Iris pigment epithelial cell (primary cell): ENCODE measurements at places on chromosomes 6 and 20.
A peak's percentile ranks its signal among the peaks of the same experiment; 100 is the strongest.

- peak; percentile 89 for DNase-seq
Observed at GRCh38 chr6:108560463-108561308, at the start of gene FOXO3. Gene FOXO3, plus strand, starts transcription at chr6:108560917. Its CDS starts 292 bp downstream, at chr6:108561209.

DNA sequence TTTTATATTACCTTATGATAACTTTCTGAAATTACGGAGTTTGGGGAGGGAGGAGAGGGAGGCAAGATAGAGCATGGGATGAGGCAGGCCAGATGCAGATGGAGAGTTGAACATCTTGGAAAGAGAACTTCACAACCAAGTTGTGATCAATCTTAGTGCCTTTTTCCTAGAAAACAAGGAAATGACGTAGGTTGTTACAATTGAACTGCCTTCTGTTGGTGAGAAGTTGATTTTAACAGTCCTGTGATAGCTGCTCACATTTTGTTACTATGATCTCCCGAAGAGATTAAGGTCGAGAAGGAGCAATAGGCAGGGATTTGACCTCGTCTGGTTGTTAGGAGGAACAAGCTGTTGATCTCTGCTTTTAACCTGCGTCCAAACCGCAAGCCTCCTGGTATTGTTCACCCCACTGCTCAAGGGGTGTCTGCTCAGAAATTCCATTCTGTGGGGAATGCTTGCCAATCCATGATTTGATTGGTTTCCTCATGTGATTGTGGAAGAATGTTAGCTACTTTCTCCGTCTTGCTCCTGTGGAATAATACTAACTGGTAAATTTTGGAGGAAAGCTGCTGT is 35.1 kb downstream of the TIAM2 start:
- no peak for DNase-seq

GRCh38 chr20:53194306-53195290 is 222.4 kb downstream of the TSHZ2 start:
- no peak for DNase-seq

DNA sequence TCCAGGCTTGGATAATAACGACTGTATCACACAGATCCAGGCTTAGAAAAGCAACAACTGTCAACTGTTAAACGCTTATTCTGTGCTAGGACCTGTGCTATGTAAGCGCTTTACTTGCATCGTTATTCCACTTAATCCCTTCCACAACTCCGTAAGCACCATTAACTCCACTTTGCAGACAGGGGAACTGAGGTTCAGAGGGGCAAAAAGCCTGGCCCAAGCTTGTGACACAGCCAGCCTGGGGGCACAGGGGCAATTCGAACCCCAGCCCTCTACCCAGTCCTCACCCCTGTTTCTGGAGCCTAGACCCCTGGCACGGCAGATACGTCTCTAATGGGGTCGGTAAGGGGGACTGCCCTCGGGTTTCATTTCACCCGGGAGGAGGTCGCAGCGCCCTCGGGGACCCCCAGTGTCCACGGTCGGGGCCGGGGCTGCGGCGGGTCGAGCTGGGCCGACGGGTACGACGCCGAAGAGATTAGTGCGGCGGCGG is 411 bp downstream of the DSN1 start:
- DNase-seq: no peak

- DNase-seq: peak; percentile 21
Observed at GRCh38 chr20:44057698-44058675, 129.0 kb downstream of the JPH2 start.

DNA sequence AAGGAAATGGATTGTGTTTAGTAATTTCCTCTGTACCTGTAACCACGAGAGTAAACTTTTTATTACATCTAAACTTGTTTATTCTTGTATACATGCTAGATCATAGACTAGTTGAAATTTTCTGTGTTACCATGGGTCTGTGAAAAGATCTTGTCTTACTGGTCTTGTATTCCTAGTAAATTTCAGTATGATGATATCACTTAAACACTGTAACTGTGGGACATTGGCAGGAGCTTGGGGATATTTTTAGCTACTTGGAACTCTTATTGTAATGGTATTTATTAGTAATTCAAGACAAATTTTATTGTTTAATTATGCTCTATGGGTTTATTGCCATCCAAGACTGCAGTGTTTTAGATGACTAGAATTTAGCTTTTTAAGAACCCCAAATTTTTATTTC is 25.9 kb upstream of the TULP4 start:
- DNase-seq: peak; percentile 66

GRCh38 chr6:44309092-44309491 is 4.1 kb downstream of the AARS2 start:
- DNase-seq: peak; percentile 51

DNA sequence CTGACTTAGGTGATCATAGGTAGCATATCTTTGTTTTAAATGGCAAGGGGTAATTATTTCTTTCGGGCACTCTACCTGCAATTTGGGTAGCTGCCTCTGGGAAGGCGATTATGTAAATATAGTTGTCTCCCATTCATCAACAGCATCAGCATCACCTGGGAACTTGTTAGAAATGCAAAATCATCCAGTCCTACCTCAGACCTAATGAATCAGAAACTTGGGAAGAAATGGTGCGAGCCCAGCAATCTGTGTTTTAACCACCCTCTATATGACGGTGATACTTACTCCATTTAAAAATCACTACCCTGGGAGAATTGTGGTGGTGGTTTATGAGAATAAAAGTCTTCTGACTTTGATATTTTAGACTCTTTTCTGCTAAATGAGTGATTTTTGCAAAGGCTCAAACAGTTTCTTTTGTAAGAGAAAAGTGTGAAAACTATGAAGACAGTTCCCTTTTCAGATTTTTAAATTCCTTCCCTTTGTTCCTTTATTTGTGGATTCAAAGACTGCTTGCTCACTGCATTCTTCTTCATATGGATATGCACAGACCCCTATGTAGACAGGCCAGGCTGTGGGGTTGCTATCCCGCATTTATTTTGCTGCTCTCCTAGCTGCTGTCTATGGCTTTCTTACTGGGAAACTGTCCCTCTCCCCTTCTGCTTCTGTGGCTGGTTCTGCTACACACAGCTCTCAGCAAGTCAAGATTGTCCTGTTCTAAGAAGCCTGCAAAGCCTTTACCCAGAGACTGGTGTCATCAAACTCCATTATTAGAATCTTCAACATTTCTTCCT is 365.3 kb downstream of the RNF144B start:
- no peak for DNase-seq

- no peak for DNase-seq
Observed at GRCh38 chr6:141140905-141141304, 991.8 kb upstream of the GJE1 start.

DNA sequence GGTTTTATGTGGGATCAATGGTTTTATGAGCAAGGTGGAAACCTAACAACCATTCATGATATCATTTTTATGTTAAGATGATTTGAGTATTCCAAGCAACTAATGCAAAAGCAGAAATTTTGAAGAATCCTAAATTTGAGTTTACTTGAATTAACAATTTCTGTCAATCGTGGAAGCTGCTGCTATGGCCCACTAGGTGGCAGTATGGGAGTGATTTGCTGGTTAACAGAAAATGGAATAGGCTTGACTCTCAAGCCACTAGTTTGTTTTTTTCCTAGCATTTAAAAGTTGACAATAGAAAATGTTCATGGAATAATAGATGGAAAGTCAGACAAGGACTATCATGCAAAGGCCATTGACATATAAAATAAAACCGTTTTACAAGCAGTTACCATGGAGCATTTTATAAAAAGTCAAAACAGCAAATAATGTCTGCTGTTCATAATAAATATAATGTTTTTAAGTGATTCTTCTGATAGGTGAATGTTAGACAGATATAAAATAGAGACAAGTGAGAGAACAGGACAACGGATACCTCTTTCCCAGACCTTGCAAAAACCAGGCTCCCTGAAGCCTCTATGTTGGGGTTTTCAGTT is 43.0 kb upstream of the TMEM200A start:
- peak; percentile 71 for DNase-seq

- DNase-seq: no peak
Observed at GRCh38 chr20:35405775-35406174, 6.0 kb downstream of the UQCC1 start.

- DNase-seq: no peak
Observed at GRCh38 chr6:53930330-53930729, 135.5 kb downstream of the LRRC1 start.
